Inflammatory macrophage (primary cell): ENCODE measurements at places on chromosomes 3 and 15.

DNA sequence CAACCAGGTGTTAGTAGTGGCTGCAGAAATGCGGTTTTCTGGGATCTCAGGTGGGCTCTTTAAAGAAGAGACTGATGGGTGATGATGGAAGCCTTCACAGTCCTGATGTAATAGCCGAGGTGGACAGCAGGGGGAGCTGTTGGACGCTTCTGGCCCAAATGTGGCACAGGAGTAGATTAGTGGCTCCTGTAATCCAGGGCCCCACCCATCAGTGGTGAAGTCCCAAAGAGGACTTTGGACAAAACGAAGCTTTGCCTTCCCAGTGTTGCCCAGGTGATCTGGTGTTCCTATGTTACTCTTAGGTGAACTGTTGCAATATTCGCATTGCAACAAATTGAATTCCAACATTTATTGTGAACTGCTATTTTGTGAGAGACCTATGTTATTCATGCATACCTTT, 31.8 kb upstream of the MYZAP start:
- DNase-seq = peak; percentile 68

- DNase-seq = no peak
These were observed 15.2 kb downstream of the NRROS start for GRCh38 chr3:196654735-196655090.

- DNase-seq = no peak
These were observed 58.2 kb upstream of the ARRDC4 start for GRCh38 chr15:97902140-97902780.

- DNase-seq = peak; percentile 76
These were observed 1.0 kb downstream of the KAT2B start for GRCh38 chr3:20041197-20041780.

DNA sequence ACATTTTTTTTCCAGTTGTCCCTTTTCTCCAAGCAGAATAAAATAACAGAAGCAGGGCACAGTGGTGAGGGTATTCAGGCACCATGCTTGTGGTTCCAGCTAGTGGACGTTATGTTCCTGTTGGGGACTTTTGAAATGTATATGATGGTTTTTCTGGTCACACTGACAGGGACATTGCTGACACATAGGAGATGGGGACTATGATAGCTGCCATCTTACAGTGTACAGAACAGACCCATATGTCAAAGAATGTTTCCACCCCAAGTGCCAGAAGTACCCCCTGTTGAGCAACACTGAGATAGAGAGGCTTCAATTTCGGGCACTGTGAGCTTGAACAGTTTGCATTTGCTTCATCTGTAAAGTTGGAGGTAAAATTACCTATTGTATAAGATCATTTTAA, 38.6 kb downstream of the MCTP2 start:
- no peak for DNase-seq

GRCh38 chr3:134377896-134378295, 3.6 kb upstream of the AMOTL2 start:
- no peak for DNase-seq

GRCh38 chr3:49940667-49941249, 808 bp downstream of the RBM6 start:
- DNase-seq = no peak

DNA sequence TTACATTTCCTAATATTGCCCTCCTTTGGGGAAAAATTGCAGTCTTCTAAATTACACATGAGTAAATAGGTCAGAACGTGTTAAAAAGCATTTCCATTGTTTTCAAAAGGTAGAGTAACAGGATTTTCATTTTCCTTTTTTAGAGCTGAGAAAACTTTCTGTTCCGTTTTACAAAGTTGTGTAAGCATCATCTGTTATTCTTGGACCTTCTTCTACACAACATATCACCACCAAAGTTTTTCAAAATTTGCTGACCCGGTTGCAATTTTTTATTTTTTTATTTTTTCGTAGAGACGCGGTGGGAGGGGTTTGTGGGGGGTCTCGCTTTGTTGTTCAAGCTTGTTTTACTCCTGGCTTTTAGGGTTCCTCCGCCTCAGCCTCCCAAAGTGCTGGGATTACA, 1.1 kb downstream of the CCDC39 start:
- no peak for DNase-seq

DNA sequence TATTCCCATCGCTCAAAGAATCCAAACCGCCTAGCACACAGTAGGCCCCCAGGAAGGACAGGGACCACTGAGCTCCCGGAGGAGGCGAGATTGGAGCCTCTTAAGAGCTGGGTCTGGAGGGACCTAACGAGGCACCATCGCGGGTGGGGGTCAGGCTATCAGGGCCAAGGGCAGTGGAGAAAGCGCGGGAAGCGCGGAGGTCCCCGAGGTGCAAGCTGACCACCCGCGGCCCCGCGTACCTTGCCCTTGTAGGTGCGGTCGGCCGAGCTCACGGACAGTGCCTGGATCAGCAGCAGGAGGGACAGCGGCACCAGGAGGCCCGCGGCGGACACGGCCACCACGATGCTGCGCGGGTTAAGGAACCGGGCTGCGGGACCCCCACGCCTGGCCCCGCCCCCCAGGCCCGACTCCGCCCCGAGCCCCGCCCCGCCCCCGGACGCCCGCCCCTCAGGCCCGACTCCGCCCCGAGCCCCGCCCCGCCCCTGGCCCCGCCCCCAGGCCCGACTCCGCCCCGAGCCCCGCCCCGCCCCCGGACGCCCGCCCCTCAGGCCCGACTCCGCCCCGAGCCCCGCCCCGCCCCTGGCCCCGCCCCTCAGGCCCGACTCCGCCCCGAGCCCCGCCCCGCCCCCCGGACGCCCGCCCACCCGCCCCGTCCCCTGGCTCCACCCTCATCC, 3.9 kb downstream of the ZDHHC19 start:
- no peak for DNase-seq

DNA sequence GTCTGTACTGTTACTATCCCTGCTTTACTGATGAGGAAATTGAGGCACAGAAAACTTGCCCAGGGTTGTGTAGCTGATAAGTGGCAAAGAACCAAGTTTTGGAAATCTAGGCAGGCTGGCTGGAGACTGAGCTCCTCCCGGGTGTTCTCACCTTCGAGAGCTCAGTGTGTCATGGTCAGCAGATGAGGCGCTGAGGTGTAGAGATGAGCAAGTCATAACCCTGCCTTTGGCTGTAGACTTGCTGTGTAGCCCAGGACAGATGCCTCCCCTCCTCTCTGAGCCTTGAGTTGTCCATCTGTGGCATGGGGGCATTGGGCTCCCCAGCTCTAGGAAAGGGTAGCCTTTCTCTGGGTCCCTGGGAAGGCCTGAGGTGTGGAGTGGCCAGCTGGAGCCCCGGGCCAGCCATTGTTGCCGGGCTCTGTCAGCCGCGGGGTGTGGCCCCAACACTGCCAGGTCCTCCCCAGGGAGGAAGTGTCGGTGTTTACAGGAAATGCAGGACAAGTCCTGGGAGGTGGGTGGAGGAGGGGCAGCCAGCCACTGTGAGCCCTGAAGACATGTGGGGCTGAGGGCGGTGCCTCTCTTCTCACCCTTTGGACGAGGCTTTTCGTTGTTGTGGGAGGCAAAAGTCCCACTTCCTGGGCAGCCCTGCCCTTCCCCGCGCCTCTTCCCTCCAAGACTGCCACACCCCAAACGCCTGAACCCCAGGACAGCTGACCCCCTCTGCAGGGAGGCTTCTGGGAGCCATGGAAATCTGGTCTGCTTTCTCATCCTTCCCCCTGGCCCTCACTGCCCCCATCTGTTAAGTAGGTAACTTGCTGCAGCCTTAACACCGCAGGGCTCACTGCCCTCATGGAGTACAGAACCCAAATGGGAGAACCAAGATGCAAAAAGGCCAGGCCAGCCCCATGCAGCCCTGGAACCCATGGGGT, 29.1 kb downstream of the FGD5 start:
- DNase-seq = peak; percentile 39

- peak; percentile 61 for DNase-seq
These were observed 49.9 kb downstream of the KY start for GRCh38 chr3:134600685-134601463.

GRCh38 chr15:69647142-69647513, 194.5 kb downstream of the RPLP1 start:
- DNase-seq = no peak

DNA sequence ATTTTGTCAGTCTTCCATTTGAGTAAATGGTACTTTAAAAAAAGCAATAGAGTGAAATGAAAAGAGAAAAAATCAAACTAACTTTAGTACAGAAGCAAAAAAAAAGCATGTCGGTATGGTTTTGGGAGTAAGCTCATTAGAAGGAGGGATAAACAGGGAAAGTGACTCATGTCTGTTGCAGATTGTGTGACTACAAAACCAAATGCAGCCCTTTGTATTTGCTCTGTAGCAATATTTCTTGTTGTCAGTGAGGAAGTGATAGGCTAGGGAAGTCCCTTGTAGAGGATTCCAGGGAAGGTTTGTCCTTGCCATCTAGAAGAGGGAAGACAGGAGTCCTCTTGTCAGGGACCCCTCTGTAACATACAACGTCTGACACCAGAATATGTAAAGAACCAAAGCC, 150.5 kb upstream of the POU1F1 start:
- no peak for DNase-seq

GRCh38 chr15:43204016-43204901, 16.6 kb downstream of the EPB42 start:
- peak; percentile 15 for DNase-seq

DNA sequence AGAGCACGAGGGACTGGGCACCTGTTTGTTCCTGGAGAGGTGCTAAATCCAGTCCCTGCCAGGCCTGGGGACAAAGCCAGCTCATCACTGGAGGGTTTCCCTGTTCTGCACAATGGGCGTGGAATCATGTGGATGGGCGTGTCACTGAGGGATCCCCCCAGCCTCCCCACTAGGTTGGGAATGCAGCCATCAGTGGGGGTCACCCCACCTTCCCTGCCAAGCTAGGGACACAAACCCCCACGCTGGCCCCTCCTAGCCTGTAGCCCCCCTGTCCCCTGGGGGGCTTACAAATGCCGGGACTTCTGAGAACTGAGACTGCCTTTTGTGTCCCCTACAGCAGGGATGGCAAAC, 61.9 kb downstream of the NSMCE3 start:
- no peak for DNase-seq

DNA sequence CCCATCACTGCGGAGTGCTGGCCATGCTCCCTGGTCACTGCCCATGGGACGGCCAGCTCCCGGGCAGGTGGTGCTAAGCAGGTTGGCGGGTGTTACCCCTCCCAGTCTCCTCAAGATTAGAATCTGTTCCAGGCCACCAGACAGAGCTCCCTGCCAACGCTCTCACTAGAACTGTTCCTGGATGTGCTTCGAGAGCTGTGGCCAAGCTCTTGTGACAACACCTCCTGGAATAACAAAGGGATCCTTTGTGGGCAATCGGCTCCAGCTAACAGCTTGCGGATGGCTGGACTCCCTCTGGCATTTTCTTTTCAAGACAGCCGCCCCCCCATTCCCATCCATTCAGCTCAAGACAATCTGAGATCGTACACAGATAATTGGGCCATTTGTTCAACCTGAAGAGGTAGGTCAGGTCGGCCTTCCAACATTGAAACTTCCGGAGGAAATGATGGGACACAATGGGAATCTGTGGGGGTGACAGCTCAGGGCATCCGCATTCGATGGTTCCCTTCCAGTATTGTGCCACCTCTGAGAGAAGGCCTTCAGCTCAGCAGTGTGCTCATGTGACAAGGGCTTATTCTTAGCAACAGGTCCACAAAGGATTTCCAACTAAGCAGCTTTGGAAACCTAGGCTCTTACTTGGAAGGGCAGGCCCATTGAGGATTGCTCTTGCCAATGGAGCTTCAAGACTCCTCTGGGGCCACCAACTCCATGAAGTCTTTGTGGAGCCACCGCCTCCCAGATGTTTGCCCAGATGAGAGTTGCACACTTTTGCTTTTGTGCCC, 11.6 kb upstream of the EPHB3 start:
- DNase-seq = no peak

DNA sequence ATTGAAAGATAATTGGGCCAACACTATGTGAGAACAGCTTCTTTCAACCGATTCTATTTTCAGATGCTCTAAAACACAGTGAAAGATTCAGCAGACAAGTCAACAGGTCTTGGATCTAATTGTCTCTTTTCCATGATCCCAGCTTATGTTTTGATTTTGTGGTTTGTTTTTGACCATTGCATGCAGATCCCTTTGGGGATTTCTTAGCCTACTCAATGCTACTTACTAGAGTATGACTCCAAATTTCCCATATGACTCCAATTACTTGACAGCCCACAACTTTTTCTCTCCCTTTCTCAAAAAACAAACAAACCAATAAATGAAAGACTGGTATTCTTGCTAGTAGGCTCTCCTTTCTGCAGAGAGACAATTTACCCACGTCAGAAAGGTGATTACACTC, 67.1 kb downstream of the KCNH8 start:
- no peak for DNase-seq

- no peak for DNase-seq
These were observed 82.3 kb downstream of the LPP start for GRCh38 chr3:188236271-188236670.

DNA sequence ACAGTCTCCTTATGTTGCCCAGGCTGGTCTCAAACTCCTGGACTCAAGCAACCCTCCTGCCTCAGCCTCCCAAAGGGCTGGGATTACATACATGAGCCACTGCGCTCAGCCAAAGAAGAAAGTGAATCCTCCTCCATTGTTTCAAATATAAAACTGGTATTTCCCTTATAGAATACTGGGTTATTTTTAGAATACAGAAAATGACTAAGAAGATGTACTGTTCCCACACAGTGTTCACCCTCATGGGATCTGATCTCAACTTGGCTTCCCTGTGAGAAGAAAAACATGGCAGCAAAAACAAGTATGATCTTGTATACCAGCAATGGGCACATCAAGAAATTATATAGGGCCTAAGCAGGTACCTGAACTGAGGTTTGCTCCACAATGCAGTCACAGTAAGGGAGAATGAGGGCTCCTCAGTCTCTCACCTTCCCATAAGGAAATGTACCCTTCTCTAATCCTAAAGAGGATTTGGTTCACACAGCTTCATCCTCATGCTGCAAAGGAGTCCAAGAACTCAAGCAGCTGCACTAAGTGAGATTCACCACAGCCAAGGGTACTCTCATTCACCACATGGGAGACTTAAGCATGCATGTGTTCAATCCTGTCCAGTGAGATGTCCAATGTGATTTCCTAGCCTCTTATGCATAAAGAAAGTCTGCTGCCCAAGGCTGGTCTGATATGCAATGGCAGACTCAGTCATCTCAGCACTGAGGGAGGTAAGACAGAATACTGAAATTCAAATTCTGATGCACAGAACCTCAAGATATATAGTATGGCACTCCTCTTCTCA, 25.8 kb downstream of the USP4 start:
- peak; percentile 56 for DNase-seq

DNA sequence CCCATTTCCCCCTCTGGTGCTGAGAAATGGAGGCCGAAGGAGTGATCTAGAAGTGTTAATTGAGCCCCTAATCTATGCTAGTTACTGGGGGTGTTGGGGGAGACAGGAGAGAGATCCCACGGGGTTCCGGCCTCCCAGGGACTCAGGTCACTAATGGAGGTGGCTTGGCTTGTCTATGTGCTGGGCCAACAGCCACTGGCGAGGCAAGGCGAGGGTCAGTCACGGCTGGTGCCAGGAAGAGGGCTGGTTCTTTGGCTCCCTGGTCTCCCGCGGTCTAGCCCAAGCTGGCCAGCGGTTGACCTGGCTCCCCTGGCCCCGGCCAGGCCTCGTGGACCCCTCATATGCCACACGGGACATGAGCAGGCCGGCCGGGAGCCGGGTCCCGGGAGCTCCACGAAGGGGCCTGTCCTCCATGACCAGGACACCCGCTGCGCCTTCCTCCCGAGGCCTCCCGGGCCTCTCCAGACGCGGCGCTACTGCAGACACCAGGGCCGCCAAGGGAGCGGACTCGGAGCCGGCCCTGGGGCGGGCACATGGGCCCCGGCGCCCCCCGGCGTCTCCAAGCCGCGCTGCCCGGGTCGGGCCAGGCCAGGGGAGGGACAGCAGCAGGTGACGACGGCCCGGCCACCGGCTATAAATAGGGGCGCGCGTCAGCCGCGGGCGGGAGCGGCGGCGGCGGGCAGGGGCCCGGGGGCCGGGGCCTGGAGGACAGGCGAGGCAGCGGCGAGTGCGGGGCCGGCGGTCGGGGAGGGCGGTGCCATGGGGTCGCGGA, at the start of gene ALPK3:
TSS of gene ALPK3 (plus strand) at position 663 of the 772 bp plus-strand sequence. CDS start at position 760, 97 bp downstream.
- DNase-seq = no peak
